ENCODE measurements at places on chromosomes 3 and 15.

- DNase-seq, result no peak
Measured at GRCh38 chr3:132927896-132928295, 110.3 kb upstream of the TMEM108 start.

DNA sequence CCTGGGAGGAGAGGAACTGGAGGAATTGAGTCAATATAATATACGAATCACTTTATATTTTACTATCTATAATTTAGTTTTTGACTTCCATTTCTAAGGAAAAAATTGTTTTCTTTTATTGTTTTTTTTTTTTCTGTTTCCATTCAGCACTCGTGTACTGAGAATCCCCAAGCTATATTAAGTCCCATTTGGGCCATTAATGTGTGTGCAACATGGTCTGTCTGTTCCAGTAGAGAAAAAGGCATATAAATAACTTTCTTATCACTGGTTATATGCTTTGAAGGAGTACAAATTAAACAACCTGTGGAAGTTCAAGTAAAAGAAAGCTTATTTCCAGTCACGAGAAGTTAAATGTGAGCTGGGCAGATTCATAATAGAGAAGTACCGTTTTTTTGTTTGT lies 498.9 kb upstream of the TPRG1 start:
- no peak for DNase-seq

DNA sequence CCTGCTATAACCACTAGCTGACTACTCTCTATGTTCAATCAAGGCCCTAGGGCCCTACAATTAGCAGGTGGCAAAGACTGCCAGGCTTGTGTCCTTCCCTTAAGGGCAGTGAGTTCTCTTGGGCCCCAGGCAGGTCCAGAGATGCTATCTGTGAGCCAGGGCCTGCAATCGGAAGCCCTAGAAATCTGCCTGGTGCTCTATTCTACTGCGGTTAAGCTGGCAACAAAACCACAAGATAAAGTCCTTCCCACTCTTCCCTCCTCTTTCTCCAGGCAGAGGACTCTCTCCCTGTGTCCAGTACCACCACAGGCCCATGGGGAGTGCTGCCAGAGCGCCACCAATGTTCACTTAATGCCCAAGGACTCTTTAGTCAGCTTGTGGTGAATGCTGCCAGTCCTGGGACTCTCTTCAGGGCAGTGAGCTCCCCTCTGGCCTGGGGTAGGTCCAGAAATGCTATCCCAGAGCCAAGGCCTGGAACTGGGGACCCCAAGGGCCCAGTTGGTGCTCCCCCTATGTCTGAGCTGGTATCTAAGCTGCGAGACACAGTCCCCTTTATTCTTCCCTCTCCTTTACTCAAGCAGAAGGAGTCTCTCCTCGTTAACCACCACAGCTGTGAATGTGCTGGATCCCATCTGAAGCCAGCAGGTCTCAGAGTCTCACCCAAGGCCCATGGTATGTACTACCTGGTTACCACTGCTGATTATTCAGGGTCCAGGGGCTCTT lies 34.7 kb downstream of the XXYLT1 start:
- DNase-seq, result no peak

GRCh38 chr3:126913524-126913923 lies 69.4 kb upstream of the PLXNA1 start:
- no peak for DNase-seq

- DNase-seq, result no peak
Measured at GRCh38 chr15:71201477-71201876, 86.2 kb downstream of the THSD4 start.

GRCh38 chr3:73485877-73486330 lies 138.8 kb downstream of the PDZRN3 start:
- no peak for DNase-seq

- DNase-seq, result no peak
Measured at GRCh38 chr15:77048135-77048876, 22.6 kb downstream of the TSPAN3 start.

DNA sequence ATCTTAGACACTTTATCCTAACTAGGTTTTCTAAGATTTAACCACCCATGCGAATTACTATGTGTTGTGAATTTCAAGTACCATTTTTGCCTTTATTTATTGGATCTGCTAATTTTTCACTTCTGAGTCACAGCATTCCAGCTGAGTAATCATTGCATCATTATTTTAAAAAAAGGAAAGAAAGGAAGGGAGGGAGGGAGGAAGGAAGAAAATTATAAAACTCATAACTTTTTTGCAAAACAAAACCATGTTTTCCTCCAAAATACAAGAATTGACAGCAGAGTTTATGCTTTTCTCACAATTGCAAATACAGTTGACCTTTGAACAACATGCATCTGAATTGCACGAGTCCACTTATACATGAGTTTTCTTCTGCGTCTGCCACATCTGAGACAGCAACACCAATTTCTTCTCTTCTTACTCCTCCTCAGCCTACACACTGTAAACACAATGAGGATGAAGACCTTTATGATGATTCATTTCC lies 651.4 kb upstream of the NECTIN3 start:
- DNase-seq, result no peak

GRCh38 chr3:143216709-143217182 lies 97.2 kb downstream of the CHST2 start:
- no peak for DNase-seq

GRCh38 chr15:89490081-89490813 lies 6.1 kb downstream of the RHCG start:
- DNase-seq, result no peak
